ENCODE measurements at places on chromosomes 5 and 9. TPM values are rescaled to one million over a fixed set of nuclear protein-coding genes. Genes with fewer than 3 reads are reported as not detected.

FOXD4L5 gene
- not detected for total RNA-seq

GDF9 gene
- 0.21 TPM for total RNA-seq

KIF4B gene
- not detected for total RNA-seq

HCN1 gene
- not detected for total RNA-seq

KCNN2 gene
- not detected for total RNA-seq

CAMK2A gene
- total RNA-seq = not detected

PCDHGB3 gene
- total RNA-seq = not detected

DNA sequence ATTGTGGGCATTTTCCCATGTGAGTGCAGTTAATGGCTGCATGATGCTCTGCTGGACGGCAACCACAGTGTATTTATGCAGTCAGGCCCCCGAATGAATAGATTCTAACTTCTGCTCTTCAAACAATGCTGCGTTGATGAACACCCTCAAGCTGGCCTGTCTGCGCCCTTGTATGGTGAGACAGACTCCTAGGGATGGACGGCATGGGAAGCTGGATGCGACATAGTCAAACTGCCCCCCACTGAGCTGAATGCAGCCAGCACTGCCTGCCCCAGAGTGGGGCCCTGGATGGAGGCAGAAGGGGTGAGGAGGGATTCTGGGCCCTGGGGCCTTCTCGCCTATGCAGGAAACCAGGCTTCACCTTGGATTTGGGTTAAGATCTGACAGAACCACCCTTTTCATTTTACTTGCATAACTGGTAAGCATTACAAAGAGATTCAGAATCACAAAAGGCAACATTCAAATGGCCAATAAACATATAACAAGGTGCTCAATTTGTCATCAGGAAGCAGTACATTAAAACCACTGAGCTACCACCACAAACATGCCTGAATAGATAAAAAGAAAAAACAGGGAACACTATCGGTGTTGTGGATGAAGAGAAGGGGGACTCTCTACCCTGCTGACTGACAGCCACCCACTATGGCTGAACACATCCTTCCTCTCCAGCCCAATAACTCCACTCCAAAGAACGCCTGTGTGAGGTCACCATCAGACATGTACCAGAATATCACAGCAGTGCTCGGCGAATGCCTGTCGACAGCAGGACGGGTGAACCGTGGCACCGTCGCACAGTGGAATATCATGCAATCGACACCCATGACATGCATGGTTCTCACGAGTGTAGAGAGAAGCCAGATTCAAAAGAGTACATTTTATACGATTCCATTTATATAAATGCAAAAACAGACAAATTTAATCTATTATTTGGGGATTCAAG lies 79.1 kb downstream of the RAPGEF1 start:
- DNase-seq = peak; percentile 47

DNA sequence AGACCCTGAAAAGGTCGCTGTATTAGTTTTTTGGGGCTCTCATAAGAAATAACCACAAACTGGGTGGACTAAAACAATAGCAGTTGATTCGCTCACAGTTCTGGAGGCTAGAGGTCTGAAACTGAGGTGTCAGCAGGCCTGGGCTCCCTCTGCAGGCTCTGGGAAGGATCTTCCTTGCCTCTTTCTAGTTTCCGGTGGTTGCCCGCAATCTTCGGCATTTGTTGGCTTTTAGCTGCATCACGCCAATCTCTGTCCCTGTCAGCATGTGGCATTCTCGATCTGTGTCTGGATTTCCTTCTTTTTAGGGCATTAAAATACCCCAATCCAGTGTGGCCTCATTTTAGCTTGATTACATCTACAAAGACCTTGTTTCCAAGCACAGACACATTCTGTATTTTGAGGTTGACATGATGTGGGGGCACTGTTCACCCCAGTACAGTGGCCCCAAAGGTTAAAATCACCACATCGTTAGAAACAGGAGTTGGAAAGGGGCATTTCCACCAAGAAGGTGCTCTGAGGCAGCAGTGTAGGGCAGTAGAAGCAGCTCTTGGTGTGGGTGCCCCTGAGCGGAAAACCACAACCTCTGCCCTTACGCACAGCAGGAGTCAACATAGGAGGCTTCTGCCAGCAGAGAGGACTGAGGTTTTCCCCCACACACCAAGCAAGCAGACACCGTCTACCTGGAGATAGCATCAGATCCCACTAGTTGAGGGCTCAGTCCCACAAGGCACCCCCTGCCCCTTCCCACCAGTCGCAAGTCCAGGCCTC lies 13.5 kb downstream of the ZNF79 start:
- no peak for DNase-seq

DNA sequence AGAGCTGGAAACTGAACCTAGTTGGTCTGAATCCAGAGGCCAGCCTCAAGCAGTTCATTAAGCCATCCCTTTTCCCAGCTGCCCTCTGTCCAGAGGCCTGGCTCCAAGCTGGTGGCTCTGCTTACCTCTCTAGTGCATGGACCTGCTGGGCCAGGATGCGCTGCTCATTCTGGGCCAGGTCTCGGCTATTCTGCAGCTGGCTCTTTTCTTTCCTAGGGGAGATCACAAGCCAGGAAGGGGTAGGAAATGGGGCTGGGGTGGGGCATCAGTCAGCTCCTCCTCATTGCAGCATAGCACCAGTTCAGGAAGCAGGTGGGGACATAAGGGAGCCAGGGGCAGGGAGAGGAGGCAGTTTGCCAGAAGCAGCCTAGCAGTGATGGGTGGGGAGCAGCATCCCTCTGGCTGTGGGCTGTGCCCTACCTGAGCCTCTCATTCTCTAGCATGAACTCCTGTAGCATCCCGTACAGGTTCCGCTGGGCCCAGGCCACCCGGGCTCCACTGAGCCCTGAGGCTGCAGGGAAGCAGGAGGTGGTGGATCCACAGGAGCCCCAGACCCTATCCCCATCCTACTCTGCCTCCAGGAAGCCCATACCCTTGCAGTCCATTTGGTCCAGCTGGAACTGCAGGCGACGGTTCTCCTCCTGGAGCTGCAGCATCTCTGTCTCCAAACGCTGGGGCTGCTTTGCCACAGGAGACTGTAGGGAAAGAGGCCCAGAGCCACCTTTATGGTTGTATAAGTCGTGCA lies 5.2 kb downstream of the KIF12 start:
- DNase-seq = no peak

DNA sequence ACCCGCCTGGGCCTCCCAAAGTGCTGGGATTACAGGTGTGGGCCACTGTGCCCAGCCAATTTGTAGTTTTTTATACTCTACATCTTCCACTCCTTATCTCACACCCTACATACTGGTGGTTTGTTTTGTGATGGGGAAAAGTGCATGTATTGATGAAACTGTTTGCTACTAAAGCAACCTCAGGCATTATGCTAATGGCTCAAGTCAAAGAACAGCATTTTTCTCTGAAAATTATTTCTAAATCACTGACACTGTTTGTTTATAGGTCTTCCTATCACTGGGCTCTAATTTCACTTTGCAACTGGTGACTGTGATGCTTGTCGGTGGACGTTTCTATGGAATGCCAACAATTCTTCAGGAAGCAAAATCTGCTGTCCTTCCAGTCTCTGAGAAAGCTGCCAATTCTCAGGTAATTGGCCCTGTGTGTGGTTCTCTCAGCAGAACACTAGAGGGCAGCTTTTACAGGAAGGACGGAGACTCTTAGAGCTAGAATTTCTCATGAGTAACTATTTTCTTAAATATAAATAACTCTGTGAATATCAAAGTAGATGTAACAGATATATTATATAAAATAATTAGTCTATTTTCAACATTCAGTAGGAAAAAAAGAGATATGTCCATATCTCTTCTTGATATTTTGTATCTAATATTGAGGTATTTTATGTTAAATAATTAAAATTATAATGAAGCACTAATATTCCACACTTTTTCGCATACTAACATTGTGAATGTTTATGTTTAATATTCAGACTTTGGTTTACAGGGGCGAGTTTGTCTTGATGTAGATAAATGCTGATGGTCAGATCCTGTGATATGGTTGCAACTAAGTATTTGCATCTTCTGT lies 244.1 kb downstream of the ADGRV1 start:
- DNase-seq = no peak

DNA sequence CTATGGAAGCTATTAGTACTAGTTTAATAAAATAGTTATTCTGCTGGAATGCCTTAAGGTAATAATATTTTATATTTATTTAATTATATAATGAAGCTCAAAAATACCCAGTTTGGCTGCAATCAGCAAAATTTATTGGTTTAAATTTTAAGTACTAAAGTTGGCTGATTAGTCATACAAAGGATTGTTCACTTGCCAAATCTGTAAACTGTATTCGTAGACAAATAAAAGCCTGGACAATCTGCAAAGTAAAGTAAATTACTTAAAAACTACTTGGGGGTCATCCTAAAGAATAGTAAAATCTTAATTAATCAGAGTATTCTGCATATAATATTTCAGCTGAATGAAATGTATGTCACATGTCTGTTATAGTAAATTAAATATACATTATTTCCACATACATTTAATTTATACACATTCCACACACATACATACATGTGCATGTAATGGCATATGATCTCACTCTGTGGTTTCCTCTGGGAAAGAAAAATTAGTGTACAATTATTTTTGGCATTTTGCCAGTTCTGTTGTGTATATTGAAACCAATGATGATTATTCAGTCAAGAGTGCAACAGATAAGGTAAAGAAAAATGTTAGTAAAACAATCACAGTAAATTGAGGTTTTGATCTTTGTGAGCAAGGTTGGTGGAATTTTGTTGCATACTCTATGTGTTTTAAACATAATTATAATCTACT lies 455.9 kb downstream of the CDH9 start:
- no peak for DNase-seq

DNA sequence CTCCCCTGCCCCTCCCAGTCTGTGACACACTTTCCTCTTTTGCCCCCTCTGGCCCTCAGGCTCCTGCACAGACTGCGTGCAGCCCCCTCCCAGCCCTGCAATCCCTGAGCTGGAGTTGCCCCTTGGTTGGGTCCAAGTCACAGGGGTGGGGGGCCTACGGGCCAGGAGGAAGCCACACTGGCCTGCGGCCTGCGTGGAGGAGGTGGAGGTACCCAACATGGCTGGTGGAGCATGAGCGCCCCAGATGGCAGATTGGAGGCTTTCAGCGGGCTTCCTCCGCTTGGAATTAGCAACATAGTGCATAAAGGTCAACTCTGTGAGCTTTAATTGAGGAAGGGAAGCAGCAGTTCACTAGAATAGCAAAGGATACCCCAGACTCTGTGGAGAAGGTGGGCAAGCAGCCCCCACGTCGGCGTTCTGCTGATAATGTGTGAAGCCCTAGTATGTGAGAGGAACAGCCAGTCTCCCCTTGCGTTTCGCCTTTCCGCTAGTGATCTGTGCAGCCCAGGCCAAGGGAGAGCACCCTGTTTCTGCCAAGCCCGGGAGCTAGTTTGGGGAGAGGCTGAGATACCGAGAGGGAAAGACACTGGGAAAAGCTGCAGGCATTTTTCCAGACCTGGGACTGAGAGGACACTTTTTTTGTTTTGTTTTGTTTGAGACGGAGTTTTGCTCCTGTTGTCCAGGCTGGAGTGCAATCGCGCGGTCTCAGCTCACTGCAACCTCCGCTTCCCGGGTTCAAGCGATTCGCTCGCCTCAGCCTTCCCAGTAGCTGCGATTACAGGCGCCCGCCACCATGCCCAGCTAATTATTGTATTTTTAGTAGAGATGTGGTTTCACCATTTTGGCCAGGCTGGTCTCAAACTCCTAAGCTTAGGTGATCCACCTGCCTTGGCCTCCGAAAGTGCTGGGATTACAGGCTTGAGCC lies 35.3 kb upstream of the MACIR start:
- DNase-seq = no peak

- no peak for DNase-seq
Measured at GRCh38 chr5:164359260-164360255, 854.1 kb downstream of the MAT2B start.

GRCh38 chr9:696332-697323 lies 144.9 kb upstream of the DMRT1 start:
- peak; percentile 40 for DNase-seq

GRCh38 chr5:40672425-40672824 lies 7.3 kb upstream of the PTGER4 start:
- no peak for DNase-seq

GRCh38 chr9:128106940-128107467 lies 20.5 kb downstream of the PTGES2 start:
- no peak for DNase-seq

DNA sequence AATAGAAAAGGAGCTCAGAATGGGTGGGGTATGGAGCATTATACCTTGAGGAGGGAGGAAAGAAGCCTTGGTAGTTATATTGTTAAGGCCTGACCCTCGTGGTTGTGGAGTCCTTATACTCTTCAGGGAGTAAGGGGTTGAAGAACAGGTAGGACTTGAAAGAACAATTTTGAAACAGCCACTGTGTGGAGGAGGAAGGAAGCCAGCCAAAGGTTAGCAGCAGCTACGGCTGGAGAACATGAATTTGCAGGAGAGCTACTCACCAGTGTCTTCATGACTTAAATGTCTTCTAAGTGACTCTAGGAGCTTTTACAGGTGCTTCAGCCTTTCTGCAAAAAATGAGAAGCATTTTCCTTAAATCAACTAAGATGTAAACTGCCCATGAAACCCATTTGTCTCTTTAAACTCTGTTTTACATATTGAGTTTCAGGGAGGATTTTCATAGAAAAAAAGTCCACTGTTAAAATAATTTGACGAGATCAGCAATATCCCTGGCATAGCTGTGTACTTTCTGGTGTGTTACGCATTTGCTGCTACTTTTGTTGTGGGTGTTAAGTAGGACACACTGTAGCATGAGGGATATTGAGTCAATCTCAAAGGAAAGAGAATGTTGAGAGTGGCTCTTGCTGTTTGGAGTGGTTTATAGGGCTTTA lies 110.6 kb upstream of the ELL2 start:
- no peak for DNase-seq

DNA sequence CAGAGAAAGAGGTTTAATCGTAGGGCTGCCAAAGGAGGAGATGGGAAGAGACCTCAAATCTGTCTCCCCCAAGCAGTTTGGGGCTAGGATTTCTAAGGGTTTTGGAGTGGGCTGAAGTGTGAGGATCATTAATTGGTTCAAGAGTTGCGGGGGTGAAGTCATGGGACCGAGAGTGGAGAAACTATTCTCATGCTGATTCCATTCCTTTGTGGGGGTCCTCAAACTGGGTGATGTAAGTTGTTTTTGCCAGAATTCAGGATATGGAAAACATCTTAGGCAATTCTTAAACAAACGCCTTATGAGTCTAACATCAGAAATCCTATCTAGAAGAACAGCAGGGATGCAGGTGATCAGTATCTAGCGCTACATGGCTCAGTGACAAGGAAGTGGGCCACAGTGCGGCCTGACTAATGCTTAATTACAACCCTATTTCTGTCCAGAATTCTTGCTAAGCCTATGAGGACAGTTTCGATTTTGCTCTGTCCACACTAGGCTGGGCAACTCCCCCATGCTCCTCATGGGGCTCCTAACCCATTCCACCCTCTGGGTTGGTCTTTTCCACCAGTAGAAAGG lies 27.7 kb upstream of the TRIO start:
- no peak for DNase-seq

- DNase-seq = no peak
Measured at GRCh38 chr5:67824852-67825251, 390.7 kb upstream of the PIK3R1 start.

- DNase-seq = no peak
Measured at GRCh38 chr5:178674334-178674733, 47.5 kb upstream of the CLK4 start.

DNA sequence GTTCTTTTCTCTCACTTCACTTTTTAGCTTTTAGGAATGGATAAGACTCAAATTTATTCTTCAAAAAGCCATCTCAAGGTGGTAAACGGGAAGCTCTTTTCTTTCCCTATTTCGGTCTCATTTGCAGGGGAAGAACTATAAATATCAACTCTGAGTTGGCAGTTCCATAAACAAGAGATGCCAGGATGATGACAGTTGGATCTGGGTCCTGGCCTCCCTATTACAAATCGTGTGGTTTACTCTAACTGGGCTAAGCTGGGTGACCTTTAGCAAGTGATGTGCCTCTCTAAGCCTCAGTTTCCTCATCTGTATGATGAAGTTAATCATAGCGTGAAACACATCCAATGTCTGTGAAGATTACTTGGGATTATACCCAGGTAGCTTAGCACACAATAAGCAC lies 44.2 kb downstream of the TLE4 start:
- DNase-seq = no peak
